ENCODE measurements at places on chromosomes 5 and 9. TPM values are rescaled to one million over a fixed set of nuclear protein-coding genes. Genes with fewer than 3 reads are reported as not detected.

The IL9 gene
- not detected for total RNA-seq

DNA sequence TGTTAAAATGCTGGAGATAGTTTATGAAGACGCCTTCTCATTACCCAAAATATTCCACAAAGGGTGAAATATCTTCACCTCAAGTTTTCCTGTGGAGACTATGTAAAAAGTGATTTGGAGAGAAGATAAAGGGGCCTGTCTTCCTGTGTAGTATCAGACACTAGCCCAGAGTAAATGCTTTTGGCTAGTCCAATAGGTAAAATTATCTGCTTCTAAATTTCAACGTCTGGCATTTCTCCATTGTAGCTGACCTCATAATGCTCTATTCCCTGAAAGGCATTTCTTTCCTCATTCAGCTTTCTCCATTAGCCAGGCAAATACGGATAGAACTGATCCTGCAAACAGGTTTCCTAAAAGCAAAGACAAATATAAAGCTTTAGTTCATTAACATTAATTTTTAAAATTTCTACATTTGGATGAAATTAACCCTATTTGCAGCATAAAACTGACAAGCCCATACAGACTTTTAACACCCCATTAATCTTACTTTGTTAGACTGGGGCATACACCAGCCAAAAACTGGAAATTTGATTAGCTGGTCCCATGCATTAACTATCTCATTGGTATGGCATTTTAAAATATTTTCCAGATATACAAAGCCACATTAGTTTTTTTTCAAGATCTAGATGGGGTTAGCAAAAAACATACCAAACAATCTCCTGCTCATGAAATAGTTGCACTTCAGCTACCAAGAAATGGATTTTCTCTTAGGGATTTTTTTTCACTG is 548.8 kb downstream of the EFNA5 start:
- ATAC-seq = no peak

DNA sequence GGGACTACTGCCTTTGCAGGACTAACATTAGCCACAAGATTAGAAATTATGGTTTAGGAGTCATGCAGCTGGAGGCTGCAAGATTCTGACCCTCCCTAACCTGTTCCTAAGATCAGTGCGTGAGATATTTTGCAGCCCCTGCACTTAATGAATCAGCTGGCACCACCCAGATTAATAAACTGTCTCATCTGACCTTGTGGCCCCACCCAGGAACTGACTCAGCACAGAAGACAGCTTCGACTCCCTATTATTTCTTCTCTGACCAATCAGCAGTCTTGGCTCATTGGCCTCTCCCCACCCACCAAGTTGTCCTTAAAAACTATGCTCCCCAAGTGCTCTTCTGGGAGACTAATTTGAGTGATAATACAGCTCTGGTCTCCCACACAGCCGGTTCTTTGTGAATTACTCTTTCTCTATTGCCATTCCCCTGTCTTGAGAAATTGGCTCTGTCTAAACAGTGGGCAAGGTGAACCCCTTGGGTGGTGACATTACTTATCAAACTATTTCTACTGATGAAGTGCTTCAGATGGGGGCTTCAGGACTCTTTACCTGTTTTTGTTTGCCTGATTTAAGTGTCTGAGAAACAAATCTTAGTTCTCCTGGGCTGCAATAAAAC is 17.0 kb downstream of the CTSL start:
- ATAC-seq = no peak

GRCh38 chr9:20419533-20419932 is 202.8 kb downstream of the MLLT3 start:
- ATAC-seq = no peak

The DMRT3 gene
- total RNA-seq = not detected

DNA sequence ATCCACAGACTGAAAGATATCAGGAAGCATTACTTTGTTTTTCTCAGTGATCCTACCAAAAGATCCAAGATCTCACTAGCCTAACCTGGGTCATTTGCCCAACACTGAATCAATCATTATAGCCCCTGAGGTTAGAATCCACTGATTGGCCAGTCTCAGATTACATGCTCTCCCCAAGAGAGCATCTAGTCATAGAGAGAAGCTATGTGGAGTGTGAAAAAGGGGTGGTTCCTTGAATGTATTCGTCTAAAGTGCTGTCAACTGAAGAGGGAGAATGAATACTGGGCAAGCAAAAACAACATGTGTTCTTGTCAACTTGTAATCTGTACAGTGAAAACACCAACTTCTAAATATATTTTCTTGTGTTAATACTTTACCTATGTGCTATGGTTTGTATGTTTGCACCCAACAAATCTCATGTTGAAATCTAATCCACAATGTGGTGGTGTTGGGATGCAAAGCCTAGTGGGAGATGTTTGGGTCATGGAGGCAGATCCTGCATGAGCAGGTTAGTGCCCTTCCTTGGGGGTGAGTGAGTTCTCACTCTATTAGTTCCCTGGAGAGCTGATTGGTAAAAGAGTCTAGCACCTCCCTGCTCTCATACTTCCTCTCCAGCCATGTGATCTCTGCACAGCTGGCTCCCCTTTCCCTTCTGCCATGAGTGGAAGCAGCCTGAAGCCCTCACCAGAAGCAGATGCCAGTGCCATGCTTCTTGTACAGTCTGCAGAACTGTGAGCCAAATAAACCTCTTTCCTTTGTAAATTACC is 60.3 kb upstream of the PJA2 start:
- ATAC-seq = no peak

- ATAC-seq = no peak
Observed at GRCh38 chr9:26369093-26369492, 523.5 kb downstream of the CAAP1 start.

The PCDHGB7 gene
- total RNA-seq = 15.8 TPM

Data from gastroesophageal sphincter (tissue), 4 donors.